A549 treated with RU486 at 1 μM for 4 hours (cell line): ENCODE measurements at places on chromosomes 6 and 20. TPM values are rescaled to one million over a fixed set of nuclear protein-coding genes. Genes with fewer than 3 reads are reported as not detected.

Gene EMILIN3
- 0.25 to 0.49 TPM (median 0.40 TPM) in 5 replicates for total RNA-seq

Gene OR2J3
- not detected in 5 replicates for total RNA-seq

Gene SIGLEC1
- total RNA-seq, result not detected in 5 replicates

Gene FAM217A
- total RNA-seq, result not detected in 5 replicates

Gene DNAH8
- total RNA-seq, result not detected in 5 replicates

Gene HDGFL1
- not detected in 5 replicates for total RNA-seq
